ENCODE measurements at places on chromosomes 6 and 20. TPM values are rescaled to one million over a fixed set of nuclear protein-coding genes. Genes with fewer than 3 reads are reported as not detected.

DNA sequence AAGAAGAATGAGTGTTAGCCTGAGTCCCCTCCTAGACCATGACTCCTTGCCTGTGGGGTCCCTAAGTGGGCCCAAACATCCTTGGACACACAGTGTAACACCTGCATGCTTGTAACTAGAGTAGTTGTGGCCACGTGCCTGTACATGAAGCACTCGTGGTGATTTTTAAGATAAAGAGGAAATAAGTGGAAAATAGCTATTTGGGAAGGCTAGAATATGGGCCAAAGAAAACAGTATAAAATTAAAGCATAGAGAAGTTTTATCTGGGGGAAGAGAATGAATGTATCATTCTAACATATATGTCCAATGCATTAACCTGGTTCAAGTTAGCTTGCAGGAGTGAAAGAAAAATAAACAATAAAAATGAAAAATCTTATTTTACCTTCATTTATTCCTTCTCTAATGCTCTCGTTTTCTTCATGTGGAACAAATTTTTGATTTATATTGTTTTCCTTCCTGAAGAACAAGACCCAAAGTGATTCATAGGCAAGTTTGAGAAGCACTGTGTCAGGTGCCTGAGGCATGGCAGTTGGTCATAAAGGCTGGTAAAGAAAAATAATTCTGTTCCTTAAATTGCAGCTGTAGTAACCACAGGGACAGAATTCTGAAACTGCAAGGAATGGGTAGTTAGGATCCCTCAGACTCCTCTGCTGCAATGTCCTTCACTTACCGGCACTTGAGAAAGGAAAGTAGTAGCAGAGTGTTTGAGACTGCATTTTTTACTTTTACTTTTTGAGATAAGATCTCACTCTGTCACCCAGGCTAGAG lies 8.5 kb upstream of the CST3 start:
- H3K4me3 ChIP-seq = no peak overlapping the region
- no peak for DNase-seq
- H3K27me3 ChIP-seq = no peaks in the 10 kb centered on the region
- H3K36me3 ChIP-seq = no peaks in the 10 kb centered on the region

- peaks cover 2% of the 10 kb centered on the region for H3K4me1 ChIP-seq
- peaks cover 17% of the 10 kb centered on the region for H3K36me3 ChIP-seq
- no peaks in the 10 kb centered on the region for H3K27me3 ChIP-seq
- no peak overlapping the region for H3K27ac ChIP-seq
These were observed 9.8 kb downstream of the SPATA2 start for GRCh38 chr20:49905415-49906091.

- no peak for DNase-seq
- no peaks in the 10 kb centered on the region for H3K27me3 ChIP-seq
- no peak overlapping the region for H3K4me3 ChIP-seq
- H3K36me3 ChIP-seq = no peaks in the 10 kb centered on the region
These were observed 133.1 kb downstream of the LY86 start for GRCh38 chr6:6721606-6722005.

- no peak for DNase-seq
- H3K36me3 ChIP-seq = no peaks in the 10 kb centered on the region
- no peak overlapping the region for H3K27ac ChIP-seq
- no peaks in the 10 kb centered on the region for H3K4me1 ChIP-seq
- H3K4me3 ChIP-seq = no peak overlapping the region
- H3K27me3 ChIP-seq = no peaks in the 10 kb centered on the region
These were observed 238.8 kb upstream of the SLC35B3 start for GRCh38 chr6:8674126-8674525.

DNA sequence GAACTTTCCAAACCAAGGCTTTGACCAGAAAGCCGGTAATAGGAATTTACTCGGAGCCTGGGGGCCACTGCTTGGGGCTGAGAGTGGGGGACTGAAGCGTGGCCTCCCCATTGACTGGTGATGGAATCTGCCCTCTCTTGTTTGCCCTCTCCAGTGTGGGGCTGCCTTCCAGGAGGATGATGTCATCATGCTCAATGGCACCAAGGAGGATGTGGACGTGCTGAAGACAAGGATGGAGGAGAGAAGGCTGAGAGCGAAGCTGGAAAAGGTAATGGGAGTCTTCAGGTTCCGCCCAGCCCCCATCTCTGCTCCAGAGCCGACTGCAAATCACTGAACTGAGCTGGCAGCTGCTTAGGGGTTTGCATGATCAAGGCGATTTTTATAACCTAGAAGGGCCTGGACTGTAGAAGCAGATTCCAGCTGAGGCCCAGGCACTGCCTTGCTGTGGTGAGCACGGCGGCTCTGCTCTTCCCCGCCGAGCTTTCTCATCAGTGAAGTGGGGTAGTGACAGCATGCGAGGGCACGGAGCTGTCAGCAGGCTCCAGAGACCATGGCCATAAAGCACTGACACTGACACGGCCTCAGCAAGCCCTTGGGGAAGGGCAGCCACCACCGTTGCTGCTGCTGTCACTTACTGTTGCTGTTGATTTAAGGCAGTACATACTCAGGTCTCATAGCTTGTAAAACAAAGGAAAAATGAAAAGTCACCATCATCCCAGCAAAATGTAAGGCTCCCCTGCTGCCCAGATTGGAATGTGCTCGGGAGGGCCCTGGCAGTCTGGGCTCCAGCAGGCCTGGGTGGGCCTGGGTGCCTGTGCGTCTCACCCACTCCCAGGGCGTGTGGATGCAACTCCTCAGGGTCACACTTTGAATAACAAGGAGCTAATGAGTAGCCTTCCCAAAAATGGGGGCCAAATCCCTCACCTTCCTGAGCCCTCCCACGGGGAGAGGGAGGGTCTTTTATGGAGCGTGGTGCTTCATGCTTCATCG lies 11.1 kb upstream of the FAM209A start:
- H3K4me1 ChIP-seq = no peaks in the 10 kb centered on the region
- no peak overlapping the region for H3K27ac ChIP-seq
- peaks cover 32% of the 10 kb centered on the region for H3K36me3 ChIP-seq

- H3K27me3 ChIP-seq = no peaks in the 10 kb centered on the region
- no peak overlapping the region for H3K27ac ChIP-seq
- no peak for DNase-seq
- no peak overlapping the region for H3K4me3 ChIP-seq
- no peaks in the 10 kb centered on the region for H3K36me3 ChIP-seq
- peaks cover 11% of the 10 kb centered on the region for H3K4me1 ChIP-seq
These were observed 694.4 kb upstream of the CITED2 start for GRCh38 chr6:140068801-140069200.

- H3K4me1 ChIP-seq = no peaks in the 10 kb centered on the region
- no peaks in the 10 kb centered on the region for H3K36me3 ChIP-seq
- H3K27me3 ChIP-seq = no peaks in the 10 kb centered on the region
- H3K27ac ChIP-seq = no peak overlapping the region
These were observed 25.2 kb upstream of the TLDC2 start for GRCh38 chr20:36850759-36851158.

The GPX5 gene
- total RNA-seq = not detected

The UNC5CL gene
- 53.7 TPM for total RNA-seq

The C6orf52 gene
- total RNA-seq = 1.5 TPM

The RSPH4A gene
- total RNA-seq = 1.8 TPM

The PPP1R16B gene
- total RNA-seq = 29.4 TPM

The KCNK5 gene
- total RNA-seq = 77.0 TPM

The PRPH2 gene
- 1.6 TPM for total RNA-seq

The OLIG3 gene
- not detected for total RNA-seq

All from kidney (tissue), 22 donors.